ENCODE measurements at places on chromosomes 11 and 22.

DNA sequence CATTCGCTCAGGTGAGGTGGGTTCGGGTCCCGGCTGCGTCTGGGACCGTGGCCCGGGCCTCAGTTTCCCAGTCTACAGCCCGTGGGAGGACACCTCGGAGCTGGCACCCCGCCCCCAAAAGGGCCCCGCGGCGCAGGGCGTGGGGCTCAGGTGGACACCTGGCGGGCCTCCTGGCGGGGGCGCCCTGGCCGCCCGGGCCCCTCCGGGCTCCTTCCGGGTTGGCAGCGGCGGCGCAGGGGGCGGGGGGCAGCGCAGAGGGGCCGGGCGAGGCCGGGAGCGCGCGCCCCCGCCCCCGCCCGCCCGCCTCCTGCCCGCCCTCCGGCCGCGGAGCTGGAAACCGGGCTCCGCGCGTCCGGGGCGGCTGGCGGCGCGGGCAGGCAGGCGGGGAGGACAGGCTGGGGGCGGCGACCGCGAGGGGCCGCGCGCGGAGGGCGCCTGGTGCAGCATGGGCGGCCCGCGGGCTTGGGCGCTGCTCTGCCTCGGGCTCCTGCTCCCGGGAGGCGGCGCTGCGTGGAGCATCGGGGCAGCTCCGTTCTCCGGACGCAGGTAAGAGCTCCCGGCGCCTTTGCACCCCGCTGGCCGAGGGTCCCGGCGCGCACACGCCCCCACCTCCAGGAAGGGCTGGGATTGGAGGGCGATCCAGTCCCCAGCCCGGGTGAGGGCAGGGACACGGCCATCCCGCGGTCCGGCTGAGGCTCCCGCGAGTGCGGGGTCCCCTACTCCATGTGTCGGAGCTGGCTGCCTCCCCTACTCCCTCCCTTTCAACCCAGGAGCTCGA is at the start of gene EMID1:
Gene EMID1 (plus strand): TSS at position 303 of the 778 bp plus-strand sequence. CDS start 143 bp downstream, at position 446.
- no peaks in the 10 kb centered on the region for H3K36me3 ChIP-seq
- peaks cover 32% of the 10 kb centered on the region for H3K4me1 ChIP-seq
- peak within 1 kb of the TSS; percentile 64 for H3K4me3 ChIP-seq
- DNase-seq: peak; percentile 33
- H3K27ac ChIP-seq: no peak within 1 kb of the TSS

- no peaks in the 10 kb centered on the region for H3K4me1 ChIP-seq
- no peak for DNase-seq
- no peaks in the 10 kb centered on the region for H3K27me3 ChIP-seq
- H3K36me3 ChIP-seq: no peaks in the 10 kb centered on the region
Observed at GRCh38 chr22:30497466-30498150, 7.9 kb downstream of the SEC14L4 start.

- H3K27me3 ChIP-seq: peaks cover 28% of the 10 kb centered on the region
- H3K4me1 ChIP-seq: peaks cover 19% of the 10 kb centered on the region
- H3K36me3 ChIP-seq: no peaks in the 10 kb centered on the region
- no peak overlapping the region for H3K4me3 ChIP-seq
- no peak for DNase-seq
Observed at GRCh38 chr11:2072551-2073261, 66.5 kb downstream of the IGF2 start.

DNA sequence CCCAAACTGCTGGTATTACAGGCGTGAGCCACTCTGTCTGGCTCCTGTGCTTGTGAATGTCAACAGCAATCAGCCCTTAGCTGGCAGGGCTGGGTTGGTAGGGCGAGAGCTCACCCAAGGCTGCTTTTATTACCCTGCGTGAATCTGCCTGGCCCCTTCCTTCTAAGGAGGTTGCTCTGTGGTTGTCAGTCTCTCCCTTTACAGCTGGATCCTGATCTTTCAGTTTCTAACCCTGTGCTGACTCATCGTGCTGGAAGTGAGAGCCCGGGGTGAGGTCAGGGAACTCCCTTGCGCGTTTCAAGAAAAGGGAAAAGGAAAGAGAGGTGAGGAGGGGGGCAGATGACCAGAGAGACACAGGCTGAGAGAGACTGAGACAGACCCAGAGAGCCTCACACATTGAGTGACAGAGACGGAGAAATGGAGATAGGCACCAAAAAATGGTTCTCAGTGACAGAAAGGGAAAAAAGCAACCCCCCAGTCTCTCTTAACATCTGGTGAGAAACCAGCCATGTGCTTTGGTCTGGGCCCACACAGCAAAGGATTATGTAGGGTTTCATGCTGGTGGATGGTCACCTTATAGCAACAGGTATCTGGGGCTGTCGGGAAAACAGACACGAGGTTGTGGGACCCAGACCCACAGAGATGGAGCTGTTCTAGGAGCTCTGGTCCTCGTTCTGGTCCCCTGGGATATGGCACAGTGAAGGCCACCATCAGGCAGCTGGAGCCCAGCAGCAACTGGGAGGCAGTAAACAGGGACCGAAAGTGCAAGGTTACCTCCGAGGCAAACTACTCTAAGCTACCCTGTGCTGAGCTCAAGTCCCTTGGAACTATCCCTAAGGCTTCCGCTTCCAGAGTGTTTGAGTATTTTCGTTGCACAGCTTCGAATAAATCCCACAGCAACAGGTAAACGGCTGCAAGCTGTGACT is 2.5 kb downstream of the TCN2 start:
- no peak overlapping the region for H3K27ac ChIP-seq
- H3K36me3 ChIP-seq: no peaks in the 10 kb centered on the region
- H3K4me1 ChIP-seq: peaks cover 46% of the 10 kb centered on the region
- DNase-seq: peak; percentile 46

DNA sequence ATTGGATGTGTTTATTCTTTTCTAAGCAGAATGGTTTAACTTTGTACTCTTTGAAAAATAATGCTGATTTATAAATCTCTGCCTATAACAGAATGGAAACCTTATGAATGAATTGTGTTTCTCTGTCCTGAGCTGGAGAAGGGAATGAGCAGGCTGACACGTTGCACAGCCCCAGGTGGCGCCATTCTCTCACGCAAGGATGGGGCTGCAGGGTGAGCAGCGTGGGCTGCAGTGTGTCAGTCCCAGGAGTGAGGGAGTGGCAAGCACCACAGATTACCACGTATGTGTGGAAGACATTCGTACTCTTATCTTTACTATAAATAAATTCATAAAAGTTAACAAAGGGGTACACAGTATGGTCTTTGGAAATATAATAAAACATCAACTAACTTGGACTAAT is 33.4 kb downstream of the FDX1 start:
- no peaks in the 10 kb centered on the region for H3K4me1 ChIP-seq
- peak; percentile 29 for DNase-seq
- no peak overlapping the region for H3K4me3 ChIP-seq
- H3K36me3 ChIP-seq: no peaks in the 10 kb centered on the region

DNA sequence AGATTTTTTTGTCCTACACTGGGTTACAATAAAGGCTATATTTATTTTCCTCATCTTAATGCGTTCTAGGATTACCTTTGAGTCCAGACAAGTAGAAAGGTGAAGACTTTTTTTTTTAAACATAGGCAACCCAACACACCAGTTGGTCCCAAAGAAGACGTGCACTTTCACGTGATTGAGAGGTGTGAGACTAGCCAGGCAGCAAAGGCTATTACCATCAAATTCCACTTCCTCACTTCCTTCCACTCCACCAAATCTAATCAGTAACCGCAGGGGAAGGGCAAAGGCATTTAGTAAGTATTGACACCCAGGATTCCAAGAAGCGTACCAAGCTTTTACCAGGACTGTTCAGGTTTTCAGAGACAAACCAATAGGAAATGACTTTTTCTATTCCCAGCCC is 109.3 kb downstream of the APIP start:
- no peak overlapping the region for H3K27ac ChIP-seq
- no peak for DNase-seq
- peaks cover 70% of the 10 kb centered on the region for H3K27me3 ChIP-seq
- peaks cover 10% of the 10 kb centered on the region for H3K4me1 ChIP-seq
- peaks cover 6% of the 10 kb centered on the region for H3K36me3 ChIP-seq

DNA sequence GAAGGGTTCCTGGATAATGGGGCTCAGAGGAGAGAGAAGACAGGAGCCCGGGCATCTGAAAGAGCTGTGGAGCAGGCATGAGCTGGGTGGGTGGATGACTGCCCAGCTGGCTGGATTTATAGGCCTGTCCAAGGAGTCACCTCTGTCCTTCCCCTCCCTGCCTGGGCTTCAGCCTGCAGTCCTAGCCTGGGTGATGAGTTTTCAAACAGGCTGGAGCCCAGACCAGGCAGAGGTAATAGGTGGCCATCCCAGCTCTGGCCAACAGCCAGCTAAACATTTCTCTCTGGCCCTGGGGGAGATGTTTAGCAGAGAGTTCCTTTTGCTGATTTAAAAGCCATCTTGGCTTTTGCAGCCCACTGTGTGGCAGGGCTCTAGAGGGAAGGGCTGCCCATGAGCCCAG is 5.4 kb downstream of the C11orf96 start:
- H3K36me3 ChIP-seq: peaks cover 4% of the 10 kb centered on the region
- H3K27ac ChIP-seq: no peak overlapping the region
- peaks cover 18% of the 10 kb centered on the region for H3K4me1 ChIP-seq
- peaks cover 69% of the 10 kb centered on the region for H3K27me3 ChIP-seq
- DNase-seq: no peak
- H3K4me3 ChIP-seq: no peak overlapping the region

DNA sequence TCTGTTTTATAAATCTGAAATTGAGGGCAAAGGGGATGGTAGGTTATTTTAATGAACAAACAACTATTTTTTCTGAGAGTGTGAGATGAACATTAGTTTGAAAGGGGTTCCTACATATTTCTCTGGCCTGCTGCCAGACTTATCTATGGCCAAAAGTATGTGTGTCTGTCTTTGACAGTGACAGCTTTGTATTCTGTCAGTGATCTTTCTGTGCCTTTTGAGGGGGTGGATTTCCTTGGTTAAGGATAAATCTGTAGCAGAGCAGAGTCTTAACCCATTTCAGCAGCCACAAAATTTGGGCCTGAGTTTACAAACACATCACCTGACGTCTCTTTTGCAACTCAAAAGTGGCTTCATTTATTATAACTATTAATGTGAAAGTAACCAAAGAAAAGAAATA is 30.9 kb downstream of the ZFTA start:
- no peaks in the 10 kb centered on the region for H3K27me3 ChIP-seq
- peaks cover 10% of the 10 kb centered on the region for H3K4me1 ChIP-seq
- DNase-seq: no peak
- no peak overlapping the region for H3K4me3 ChIP-seq

GRCh38 chr11:117900720-117901440 is 24.4 kb upstream of the FXYD6 start:
- no peak for DNase-seq
- H3K4me3 ChIP-seq: no peak overlapping the region
- no peak overlapping the region for H3K27ac ChIP-seq
- H3K36me3 ChIP-seq: no peaks in the 10 kb centered on the region
- H3K27me3 ChIP-seq: peaks cover 10% of the 10 kb centered on the region

DNA sequence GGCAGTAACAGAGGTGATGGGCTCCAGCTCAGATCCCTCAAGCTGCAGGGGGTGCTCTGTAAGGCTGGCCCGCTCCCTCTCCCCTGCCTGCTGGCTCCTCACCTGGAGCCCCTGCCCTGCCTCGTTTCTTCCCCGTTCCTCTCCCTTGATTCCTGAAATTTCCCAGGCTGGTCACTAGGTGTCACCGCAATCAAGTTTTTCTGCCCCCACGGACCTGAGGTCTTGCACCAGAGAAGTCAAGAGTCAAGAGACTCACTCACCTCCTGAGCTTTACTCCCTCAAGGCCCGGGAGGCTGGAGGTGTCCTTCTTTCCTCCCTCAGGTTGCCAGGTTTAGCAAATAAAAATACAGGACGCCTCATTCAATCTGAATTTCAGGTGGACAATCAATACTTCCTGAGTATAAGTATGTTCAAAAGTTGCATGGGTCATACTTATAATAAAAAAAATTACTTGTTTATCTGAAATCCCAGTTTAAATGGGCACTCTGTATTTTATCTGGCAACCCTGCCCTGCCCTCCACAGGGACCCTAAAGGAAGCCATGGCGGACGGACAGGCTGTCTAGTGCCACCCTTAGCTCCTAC is 69.2 kb downstream of the SCUBE1 start:
- H3K27ac ChIP-seq: no peak overlapping the region
- no peaks in the 10 kb centered on the region for H3K27me3 ChIP-seq
- peak; percentile 56 for DNase-seq
- no peaks in the 10 kb centered on the region for H3K36me3 ChIP-seq

- H3K4me1 ChIP-seq: peaks cover 11% of the 10 kb centered on the region
- H3K4me3 ChIP-seq: no peak overlapping the region
- no peaks in the 10 kb centered on the region for H3K27me3 ChIP-seq
- no peak for DNase-seq
- no peak overlapping the region for H3K27ac ChIP-seq
- peaks cover 5% of the 10 kb centered on the region for H3K36me3 ChIP-seq
Observed at GRCh38 chr22:17149076-17149815, 9.8 kb downstream of the HDHD5 start.
